Upper lobe of left lung (tissue), 6 donors: ENCODE measurements at places on chromosomes 12 and 14.

GRCh38 chr12:51630986-51631385, 40.0 kb downstream of the SCN8A start:
- H3K4me1 ChIP-seq, result no peaks in the 10 kb centered on the region
- H3K4me3 ChIP-seq, result no peak overlapping the region
- DNase-seq, result no peak
- no peaks in the 10 kb centered on the region for H3K36me3 ChIP-seq
- H3K27me3 ChIP-seq, result no peaks in the 10 kb centered on the region
- no peak overlapping the region for H3K27ac ChIP-seq

- H3K4me1 ChIP-seq, result no peaks in the 10 kb centered on the region
- peaks cover 12% of the 10 kb centered on the region for H3K36me3 ChIP-seq
- H3K27me3 ChIP-seq, result no peaks in the 10 kb centered on the region
- DNase-seq, result no peak
- H3K4me3 ChIP-seq, result no peak overlapping the region
Measured at GRCh38 chr14:100522616-100523099, 64.6 kb downstream of the BEGAIN start.

DNA sequence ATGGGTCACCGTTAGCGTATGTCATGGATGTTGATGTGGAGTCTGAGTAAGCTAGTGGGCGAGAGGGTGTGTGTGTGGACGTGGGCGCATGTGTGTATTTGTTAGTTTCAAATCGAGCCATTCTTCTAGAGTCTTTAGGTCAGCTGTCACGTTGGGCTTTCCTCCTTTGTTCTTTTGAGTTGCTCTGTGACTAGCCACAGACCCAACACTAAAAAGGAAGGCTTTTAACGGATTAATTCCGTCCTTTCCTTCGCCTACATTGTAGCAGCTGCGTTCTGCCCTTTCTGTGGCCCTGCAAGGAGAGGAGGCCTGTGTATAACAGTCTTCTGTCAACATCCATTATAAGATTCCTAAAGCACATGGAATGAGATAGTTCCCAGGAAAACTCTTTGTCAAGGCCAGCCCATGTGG, 117.2 kb upstream of the DNM1L start:
- H3K27ac ChIP-seq, result peak overlapping the region; percentile 60
- peaks cover 26% of the 10 kb centered on the region for H3K4me1 ChIP-seq
- no peaks in the 10 kb centered on the region for H3K27me3 ChIP-seq
- DNase-seq, result no peak

GRCh38 chr14:50083467-50084337, 32.7 kb downstream of the VCPKMT start:
- H3K4me3 ChIP-seq, result no peak overlapping the region
- H3K4me1 ChIP-seq, result no peaks in the 10 kb centered on the region
- peaks cover 2% of the 10 kb centered on the region for H3K36me3 ChIP-seq
- H3K27me3 ChIP-seq, result no peaks in the 10 kb centered on the region
- peak; percentile 69 for DNase-seq

DNA sequence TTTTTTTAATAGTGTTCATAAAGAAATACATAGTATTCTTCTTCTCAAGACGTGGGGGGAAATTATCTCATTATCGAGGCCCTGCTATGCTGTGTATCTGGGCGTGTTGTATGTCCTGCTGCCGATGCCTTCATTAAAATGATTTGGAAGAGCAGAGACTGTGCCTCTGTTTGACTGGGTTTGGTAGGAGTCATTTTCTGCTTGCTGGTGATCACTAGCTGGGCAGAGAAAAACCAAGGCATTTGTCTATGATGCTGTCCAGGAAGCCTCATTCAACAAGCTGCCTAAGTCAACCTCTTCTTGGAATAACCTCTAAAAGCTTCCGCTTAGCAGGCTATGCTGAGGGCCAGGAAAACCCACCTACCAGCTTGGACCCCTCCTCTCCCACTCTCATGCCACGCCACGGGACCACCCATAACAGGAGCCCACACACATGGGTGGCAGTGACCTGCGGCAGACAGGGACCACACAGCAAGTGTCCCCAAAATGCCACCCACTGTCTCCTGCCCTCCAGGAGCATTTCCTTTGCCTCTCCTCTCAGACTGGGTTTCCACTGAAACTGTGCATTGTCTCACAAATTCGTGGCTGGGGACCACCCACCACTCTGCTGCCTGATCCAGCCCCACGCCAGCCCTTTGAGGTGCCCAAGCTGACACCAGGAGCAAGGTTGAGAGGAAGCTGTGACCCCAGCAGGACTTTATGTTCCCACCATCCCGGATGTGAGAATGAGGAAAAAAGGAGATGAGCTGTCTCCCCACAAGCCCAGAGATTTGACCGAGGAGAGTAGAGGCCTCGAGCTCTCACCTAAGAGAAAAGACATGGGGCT, 36.8 kb downstream of the DAD1 start:
- H3K27me3 ChIP-seq, result no peaks in the 10 kb centered on the region
- H3K36me3 ChIP-seq, result no peaks in the 10 kb centered on the region
- peak overlapping the region; percentile 35 for H3K27ac ChIP-seq
- no peak for DNase-seq

DNA sequence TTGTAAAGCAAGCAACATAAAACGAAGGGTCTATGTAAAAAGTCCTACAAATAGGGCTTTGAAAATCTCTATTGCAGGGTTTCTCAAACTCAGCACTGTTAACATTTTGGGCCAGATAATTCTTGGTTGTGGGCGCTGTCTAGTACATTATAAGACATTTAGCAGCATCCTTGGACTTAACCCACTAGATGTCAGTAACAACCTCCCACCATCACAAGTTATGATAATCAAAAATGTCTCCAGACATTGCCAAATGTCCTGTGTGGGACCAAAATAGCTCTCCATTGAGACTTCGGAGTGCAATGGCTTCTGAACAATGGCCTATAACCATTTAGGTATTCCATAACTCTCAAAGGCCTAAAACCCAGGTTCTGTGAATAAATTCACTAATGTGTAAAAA, 22.9 kb upstream of the DHRS7 start:
- no peak overlapping the region for H3K4me3 ChIP-seq
- no peaks in the 10 kb centered on the region for H3K27me3 ChIP-seq
- H3K4me1 ChIP-seq, result peaks cover 6% of the 10 kb centered on the region
- H3K36me3 ChIP-seq, result no peaks in the 10 kb centered on the region
- no peak for DNase-seq
- H3K27ac ChIP-seq, result no peak overlapping the region

GRCh38 chr12:121712190-121712460, 427 bp upstream of the TMEM120B start:
- DNase-seq, result no peak
- no peaks in the 10 kb centered on the region for H3K36me3 ChIP-seq
- peaks cover 12% of the 10 kb centered on the region for H3K4me1 ChIP-seq
- no peaks in the 10 kb centered on the region for H3K27me3 ChIP-seq
- H3K27ac ChIP-seq, result peak overlapping the region; percentile 89
- H3K4me3 ChIP-seq, result peak overlapping the region; percentile 62
